Mammary epithelial cell (primary cell): ENCODE measurements at places on chromosomes 11 and 22.

GRCh38 chr22:29719899-29720645, at the start of gene CABP7:
Gene CABP7, plus strand, starts transcription at chr22:29720003. Its CDS starts 422 bp downstream, at chr22:29720425.
- no peak for DNase-seq

DNA sequence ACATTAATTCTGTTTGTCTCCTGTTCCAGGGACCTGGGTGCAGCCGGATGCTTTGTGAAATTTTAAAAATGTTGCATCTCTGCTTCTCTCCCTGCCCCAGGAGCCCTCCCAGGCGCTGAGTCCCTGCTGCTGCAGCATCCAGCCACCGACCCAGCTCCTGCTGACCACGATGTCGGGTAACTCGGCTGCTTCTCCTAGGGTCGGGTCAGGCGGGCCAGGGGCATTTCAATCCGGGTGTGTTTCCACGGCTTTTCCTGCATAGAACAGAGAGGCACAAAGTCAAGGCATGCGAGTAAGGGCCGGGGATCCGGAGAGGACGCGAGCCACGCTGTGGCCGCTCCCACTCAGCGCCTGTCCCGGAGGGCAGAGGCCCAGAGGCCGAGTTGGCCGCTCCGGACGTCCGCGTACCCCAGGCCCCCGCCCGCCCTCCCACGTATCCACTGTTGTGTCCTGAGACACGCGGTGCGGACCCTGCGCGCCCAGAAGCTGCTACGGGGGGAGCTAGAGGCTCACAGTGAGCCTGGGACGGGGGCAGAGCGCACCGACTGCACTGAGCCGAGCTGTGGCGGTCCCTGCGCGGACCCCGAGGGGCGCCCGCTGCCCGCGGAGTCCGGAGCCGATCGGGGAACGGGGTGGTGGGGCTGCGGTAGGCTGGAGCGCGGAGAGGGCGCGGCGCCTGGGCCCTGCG, at the start of gene POU2AF3:
POU2AF3 (plus strand) TSS at position 134 of the 688 bp plus-strand sequence; CDS start at position 170, 36 bp downstream.
- DNase-seq = no peak

- DNase-seq = peak; percentile 40
Observed at GRCh38 chr11:110098645-110099044, 5.5 kb downstream of the ZC3H12C start.

DNA sequence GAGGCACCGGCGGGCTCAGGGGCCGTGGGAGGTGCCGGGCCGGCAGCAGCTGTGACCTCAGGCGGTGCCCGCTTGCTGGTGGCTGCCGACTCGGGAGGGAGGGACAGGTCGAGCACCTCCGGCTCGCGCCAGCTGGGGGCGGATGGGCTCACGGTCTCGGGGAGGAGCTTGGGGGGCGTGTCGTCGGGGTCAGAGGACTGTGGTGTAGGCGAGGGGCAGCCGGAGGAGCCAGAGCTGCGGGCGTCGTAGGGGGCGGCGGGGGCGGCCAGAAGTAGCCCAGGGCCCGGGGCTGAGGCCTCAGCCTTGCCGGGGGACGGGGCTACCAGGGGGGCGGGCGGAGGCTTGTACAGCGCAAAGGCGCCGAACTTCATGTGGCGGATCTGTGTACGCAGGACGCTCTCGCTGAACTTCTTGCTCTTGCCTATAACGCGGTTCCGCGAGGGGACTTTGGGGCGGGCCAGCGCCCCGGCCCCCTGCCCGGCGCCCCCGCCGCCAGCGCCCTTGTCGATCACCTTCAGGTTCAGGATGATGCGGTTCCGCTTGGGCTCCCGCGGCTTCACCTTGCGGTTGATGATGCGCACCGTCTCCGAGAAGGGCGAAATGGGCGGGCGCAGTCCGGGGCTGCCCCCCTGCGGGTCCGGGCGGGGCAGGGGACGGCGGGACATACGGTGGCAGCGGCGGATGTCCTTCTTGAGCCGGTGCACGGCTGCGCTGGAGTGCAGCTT, 5.5 kb downstream of the CBX6 start:
- no peak for DNase-seq

DNA sequence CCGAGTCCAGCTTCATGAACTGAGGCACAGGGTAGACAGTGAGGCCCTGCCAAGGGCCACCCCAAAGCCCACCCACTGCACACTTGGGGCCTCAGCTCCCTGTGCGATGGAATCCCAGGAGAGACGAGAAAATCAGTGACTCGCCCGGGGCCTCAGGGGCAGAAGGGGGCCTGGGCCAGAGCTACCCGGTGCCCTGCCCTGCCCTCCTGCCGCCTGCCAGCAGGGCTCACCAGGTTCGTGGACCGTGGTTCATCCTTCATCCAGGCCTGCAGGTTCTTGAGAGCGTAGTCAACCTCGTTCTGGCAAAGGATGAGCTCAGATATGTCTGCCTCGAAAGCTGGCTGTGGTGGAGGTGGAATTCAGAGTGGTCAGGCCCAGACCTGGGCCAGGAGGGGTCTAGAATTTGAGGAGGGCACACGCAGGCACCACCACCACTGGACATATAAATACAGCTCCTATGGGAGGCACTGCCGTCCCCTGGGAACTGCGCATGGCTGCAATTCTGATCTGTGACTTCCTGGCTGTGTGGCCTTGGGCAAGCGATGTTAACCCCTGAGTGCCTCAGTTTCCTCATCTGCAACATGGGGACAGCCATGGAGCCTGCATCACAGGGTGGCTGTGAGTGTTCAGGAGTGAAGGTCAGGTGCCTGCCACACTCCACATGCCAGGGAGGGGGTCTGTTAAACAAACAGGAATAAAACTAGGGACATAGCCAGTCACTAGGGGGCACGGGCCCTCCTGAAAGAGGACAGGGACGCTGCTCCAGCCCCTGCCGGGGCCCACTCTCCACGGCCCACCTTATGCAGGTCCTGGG, 7.5 kb downstream of the ALDH3B2 start:
- DNase-seq = no peak

DNA sequence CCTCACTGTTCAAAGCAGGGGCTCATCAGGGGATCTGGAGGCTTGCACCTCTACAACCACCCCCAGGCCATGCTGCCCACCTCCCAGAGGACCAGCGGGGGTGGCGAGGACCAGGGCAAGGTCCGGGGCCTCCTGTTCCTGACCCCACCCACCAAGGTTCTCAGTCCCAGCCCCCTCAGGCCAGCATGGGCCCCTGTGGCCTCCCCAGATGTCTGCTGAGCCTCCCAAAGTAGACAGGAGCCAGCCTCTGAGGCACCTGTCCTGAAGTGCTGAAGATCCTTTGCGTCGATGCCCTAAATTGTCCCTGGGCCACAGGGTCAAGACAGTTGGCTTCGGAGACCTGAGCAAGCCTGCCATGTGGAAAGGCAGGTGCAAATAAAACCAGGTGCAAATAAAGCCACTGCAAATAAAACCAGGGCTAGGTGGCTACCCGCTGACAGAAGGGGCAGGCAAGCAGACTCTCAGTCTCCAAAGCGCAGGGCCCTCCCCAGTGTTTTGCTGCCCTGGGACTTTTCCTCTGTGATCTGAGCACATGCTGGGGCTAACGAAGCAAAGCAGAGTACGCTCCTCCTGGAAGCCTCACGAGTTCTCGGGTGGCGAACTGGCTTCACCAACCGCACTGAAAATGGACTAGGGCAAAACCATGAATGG, 22.4 kb upstream of the ARFGAP3 start:
- DNase-seq = no peak

- DNase-seq = no peak
Observed at GRCh38 chr11:112748713-112749543, 212.3 kb upstream of the NCAM1 start.

DNA sequence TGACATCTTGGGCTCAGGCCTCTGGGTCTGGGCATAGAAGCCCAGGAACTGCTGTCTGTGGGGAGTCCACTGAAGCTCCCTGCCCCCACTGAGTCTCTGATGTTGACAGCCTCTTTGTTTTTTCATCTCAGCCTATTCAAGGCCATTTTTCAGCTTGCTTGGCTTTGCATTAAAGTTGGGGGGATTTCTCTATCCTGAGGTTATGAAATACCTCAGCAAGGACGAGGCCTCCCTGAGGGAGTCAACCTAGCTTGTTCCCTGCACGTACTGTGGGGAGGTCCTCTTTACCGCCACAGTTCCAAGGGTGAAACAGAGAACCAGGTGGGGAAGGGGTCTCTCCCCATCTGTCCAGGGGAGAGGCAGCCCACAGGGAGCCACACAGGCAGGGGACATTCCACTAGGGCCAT, 8.4 kb downstream of the KCNQ1OT1 start:
- DNase-seq = no peak

GRCh38 chr11:130473795-130474377, 25.4 kb downstream of the ADAMTS15 start:
- DNase-seq = no peak

- DNase-seq = no peak
Observed at GRCh38 chr22:35377735-35378134, 3.2 kb upstream of the HMOX1 start.

- peak; percentile 83 for DNase-seq
Observed at GRCh38 chr11:71446942-71447688, 1.1 kb downstream of the DHCR7 start.

- no peak for DNase-seq
Observed at GRCh38 chr11:66340596-66341501, 4.1 kb downstream of the BRMS1 start.
